ENCODE measurements at places on chromosomes 16 and 17. TPM values are rescaled to one million over a fixed set of nuclear protein-coding genes. Genes with fewer than 3 reads are reported as not detected.

- DNase-seq: no peak
- H3K4me3 ChIP-seq: no peak overlapping the region
- H3K4me1 ChIP-seq: peaks cover 3% of the 10 kb centered on the region
These were observed 556.9 kb upstream of the CDH5 start for GRCh38 chr16:65809627-65810026.

DNA sequence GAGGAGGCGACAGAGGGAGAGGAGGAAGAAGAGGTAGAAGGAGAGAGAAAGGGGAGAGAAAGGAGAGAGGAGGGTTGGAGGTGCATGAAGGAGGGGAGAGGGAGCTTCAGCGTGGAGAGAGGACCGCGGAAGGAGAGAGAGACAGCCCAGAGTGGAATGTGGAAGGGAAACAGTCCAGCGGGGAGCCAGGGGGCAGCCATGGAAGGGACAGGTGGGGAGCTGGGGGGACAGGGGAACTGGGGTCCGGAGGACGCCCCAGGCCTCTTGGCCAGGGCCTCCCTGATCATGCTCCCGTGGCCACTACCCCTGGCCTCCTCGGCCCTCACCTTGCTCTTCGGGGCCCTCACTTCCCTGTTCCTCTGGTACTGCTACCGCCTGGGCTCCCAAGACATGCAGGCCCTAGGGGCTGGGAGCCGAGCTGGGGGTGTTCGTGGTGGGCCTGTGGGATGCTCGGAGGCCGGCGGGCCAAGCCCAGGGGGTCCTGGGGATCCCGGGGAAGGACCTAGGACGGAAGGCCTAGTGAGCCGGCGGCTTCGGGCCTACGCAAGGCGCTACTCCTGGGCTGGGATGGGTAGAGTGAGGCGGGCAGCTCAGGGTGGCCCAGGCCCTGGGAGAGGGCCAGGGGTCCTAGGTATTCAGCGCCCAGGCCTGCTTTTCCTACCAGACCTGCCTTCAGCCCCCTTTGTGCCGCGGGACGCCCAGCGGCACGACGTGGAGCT is 759 bp downstream of the ASPHD1 start:
- no peaks in the 10 kb centered on the region for H3K27me3 ChIP-seq
- no peaks in the 10 kb centered on the region for H3K36me3 ChIP-seq
- peaks cover 4% of the 10 kb centered on the region for H3K4me1 ChIP-seq
- DNase-seq: no peak

- H3K27me3 ChIP-seq: no peaks in the 10 kb centered on the region
- no peak for DNase-seq
- no peaks in the 10 kb centered on the region for H3K36me3 ChIP-seq
- H3K27ac ChIP-seq: no peak overlapping the region
These were observed 57.6 kb downstream of the FOXL1 start for GRCh38 chr16:86635926-86636325.

Gene KRTAP2-3
- polyA plus RNA-seq: not detected

GRCh38 chr16:29860218-29860617 is 2.8 kb downstream of the CDIPT start:
- no peaks in the 10 kb centered on the region for H3K27me3 ChIP-seq
- H3K27ac ChIP-seq: no peak overlapping the region
- H3K4me1 ChIP-seq: peaks cover 7% of the 10 kb centered on the region
- peaks cover 11% of the 10 kb centered on the region for H3K36me3 ChIP-seq
- DNase-seq: no peak

GRCh38 chr16:30147843-30148510 is 25.0 kb upstream of the MAPK3 start:
- no peak overlapping the region for H3K4me3 ChIP-seq
- DNase-seq: no peak
- H3K4me1 ChIP-seq: no peaks in the 10 kb centered on the region
- H3K36me3 ChIP-seq: no peaks in the 10 kb centered on the region
- no peak overlapping the region for H3K27ac ChIP-seq
- H3K27me3 ChIP-seq: no peaks in the 10 kb centered on the region

- no peaks in the 10 kb centered on the region for H3K36me3 ChIP-seq
- peak overlapping the region; percentile 44 for H3K4me3 ChIP-seq
- peaks cover 9% of the 10 kb centered on the region for H3K4me1 ChIP-seq
These were observed 922 bp upstream of the SLC2A4 start for GRCh38 chr17:7280519-7281073.

GRCh38 chr17:73135766-73136165 is 29.0 kb upstream of the SSTR2 start:
- no peaks in the 10 kb centered on the region for H3K36me3 ChIP-seq
- no peak overlapping the region for H3K4me3 ChIP-seq
- no peaks in the 10 kb centered on the region for H3K27me3 ChIP-seq
- H3K4me1 ChIP-seq: no peaks in the 10 kb centered on the region

Gene ADAD2
- 0.14 TPM for polyA plus RNA-seq

GRCh38 chr17:38333635-38334295 is 10.0 kb downstream of the GPR179 start:
- no peaks in the 10 kb centered on the region for H3K36me3 ChIP-seq
- DNase-seq: peak; percentile 70
- H3K27ac ChIP-seq: no peak overlapping the region
- H3K27me3 ChIP-seq: no peaks in the 10 kb centered on the region

- H3K4me3 ChIP-seq: no peak overlapping the region
- no peaks in the 10 kb centered on the region for H3K36me3 ChIP-seq
- H3K4me1 ChIP-seq: no peaks in the 10 kb centered on the region
- no peaks in the 10 kb centered on the region for H3K27me3 ChIP-seq
- DNase-seq: no peak
These were observed 14.2 kb downstream of the NKIRAS2 start for GRCh38 chr17:42034059-42034458.

- no peaks in the 10 kb centered on the region for H3K27me3 ChIP-seq
- no peak overlapping the region for H3K27ac ChIP-seq
- H3K4me1 ChIP-seq: peaks cover 9% of the 10 kb centered on the region
These were observed 3.0 kb downstream of the JPT2 start for GRCh38 chr16:1681032-1681431.

DNA sequence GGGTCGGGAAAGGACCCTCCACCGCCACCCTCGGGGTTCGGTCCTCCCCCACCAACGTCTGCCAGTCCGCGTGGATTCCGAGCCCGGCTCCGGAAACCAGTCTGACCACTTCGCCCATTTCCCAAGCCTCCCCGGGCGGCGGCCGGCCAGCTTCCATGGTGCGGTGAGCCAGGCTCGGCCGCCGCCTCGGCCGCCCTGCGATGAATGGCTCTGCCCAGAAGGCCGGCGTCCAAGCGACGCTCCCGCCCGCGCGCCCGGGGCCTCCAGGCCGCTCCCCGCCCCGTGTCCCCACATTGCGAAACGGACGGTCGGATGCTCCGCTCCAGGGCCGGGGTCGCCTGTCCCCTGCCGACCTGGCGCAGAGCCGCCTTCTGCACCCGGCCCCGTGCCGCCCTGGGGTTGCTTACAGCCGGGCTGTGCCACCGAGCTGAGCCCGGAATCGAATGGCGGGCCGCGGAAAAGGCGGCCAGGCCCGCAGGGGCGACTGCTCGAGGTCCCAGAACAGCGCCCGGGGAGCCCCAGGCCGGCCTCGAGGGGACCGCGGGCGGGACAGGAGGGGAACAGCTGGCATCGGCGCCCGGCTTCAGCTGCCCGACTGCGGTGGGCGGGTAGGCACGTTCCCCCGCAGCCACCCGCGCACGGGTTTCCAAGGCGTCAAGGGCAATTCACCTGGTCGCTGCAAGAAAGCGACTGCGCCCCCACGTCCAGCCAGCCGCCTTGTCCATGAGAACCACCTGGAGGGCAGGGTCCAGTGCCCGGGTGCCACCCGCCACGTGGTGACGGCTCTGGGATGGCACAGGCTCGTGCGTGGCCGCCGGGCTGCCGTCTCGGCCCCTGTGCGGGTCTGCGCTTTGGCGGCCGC is 18.3 kb upstream of the CBX8 start:
- peaks cover 3% of the 10 kb centered on the region for H3K4me1 ChIP-seq
- H3K27ac ChIP-seq: no peak overlapping the region
- no peaks in the 10 kb centered on the region for H3K36me3 ChIP-seq
- no peak for DNase-seq

GRCh38 chr16:88880226-88881006 is 14.0 kb upstream of the PABPN1L start:
- peak overlapping the region; percentile 88 for H3K27ac ChIP-seq
- H3K4me1 ChIP-seq: peaks cover 17% of the 10 kb centered on the region
- H3K27me3 ChIP-seq: no peaks in the 10 kb centered on the region
- peak overlapping the region; percentile 15 for H3K4me3 ChIP-seq
- no peak for DNase-seq

Gene PNMT
- polyA plus RNA-seq: 0.26 TPM

Gene COG7
- polyA plus RNA-seq: 5.1 TPM

DNA sequence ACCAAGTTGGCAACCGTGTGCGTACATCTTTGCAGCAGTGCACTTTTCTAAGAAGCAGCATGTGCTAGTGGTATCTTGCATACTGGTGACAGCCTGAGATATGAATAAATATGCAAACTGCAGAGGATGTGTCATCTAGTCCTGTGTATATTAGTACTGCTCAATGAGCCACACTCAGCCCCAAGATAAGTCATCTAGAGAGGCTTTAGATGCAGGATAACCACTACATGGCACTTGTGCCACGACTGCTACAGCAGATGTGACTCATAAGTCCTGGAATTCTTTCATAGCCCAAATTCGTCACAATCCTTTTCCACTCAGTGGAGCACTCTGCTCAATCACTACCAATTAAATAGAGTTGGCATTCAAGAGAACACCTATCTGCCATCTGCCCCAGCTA is 171.5 kb downstream of the AXIN2 start:
- no peak for DNase-seq
- no peaks in the 10 kb centered on the region for H3K4me1 ChIP-seq
- H3K36me3 ChIP-seq: no peaks in the 10 kb centered on the region
- no peak overlapping the region for H3K27ac ChIP-seq

Measured in liver (tissue), 10 donors.